NCI-H460 (cell line): ENCODE measurements at places on chromosomes 5 and 9. TPM values are rescaled to one million over a fixed set of nuclear protein-coding genes. Genes with fewer than 3 reads are reported as not detected.

Gene ARL14EPL
- not detected in 2 replicates for total RNA-seq

GRCh38 chr9:135230817-135231520, 143.5 kb downstream of the OLFM1 start:
- no peak for DNase-seq

DNA sequence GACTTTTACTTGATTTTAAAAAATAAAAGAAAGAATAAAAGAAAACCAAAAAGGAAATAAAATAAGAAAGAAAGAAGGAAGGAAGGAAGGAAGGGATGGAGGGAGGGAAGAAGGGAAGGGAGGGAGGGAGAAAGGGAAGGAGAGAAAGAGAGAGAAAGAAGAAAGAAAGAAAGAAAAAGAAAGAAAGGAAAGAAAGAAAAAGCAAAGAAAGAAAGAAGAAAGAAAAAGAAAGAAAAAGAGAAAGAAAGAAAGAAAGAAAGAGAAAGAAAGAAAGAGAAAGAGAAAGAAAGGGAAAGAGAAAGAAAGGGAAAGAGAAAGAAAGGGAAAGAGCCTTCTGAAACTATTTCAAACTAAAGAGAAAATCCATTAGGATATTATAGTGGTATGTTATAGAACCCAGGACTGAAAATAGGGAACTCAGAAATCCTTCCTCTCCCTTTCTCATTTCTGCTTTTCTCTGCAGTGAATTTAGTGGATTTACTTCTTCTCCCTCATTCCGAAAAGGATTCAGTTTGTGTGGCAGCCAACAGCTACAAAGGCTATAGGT, 414.7 kb upstream of the CCNG1 start:
- DNase-seq, result no peak

DNA sequence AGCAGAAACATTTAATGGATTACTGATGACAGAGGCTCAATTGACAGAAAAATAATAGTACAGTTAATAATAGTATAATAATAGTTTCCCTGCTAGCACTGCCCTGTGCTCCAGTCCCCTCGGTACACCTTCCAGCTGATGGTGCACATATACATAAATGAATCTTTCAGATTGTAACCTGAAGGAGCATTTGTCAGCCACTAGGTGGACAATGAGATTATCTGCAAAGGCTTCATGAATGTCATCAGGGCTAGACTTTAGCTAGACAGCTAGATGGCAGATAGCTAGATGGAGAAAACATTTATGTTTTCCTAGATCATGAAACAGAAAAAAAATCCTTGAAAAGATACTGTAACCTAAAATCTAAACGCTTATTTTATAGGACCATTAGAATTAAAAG, 304.4 kb upstream of the SMC2 start:
- peak; percentile 32 for DNase-seq

Gene LMX1B
- total RNA-seq, result 1.2 and 1.9 TPM in 2 replicates

GRCh38 chr9:113705306-113705927, 170.7 kb upstream of the ZNF618 start:
- no peak for DNase-seq

DNA sequence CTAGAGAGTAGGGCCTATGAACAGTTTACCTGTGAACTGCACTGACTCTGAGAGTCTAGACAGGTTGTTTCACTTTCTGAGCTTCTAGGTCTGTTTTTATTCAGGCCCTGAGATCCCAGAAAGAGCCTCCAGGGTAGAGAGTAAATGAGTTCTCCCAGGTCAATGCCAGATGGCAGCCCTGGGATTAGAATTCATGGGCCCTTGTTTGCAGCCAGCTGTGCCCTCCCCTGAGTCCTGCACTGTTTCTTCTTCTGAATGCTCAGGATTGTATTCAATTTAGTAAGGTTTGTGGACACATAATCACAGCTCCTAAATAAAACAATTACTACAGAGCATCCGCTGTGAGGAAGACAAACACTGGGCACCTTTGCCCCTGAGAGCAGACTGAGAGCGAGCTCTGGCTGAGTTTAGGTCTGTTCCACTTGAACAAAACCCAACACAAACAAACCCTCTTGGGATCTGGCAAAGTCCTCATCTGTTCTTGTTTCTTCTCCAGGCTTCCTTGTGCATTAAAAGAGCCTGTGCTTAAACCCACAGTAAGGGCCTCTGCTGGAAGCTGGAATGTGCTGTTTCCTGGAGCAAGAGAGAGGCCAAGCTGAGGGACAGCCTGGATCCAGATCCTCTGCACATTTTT, 29.9 kb downstream of the FAM219A start:
- no peak for DNase-seq

Gene CCNJL
- total RNA-seq, result 9.1 and 10.3 TPM in 2 replicates

Gene CBY3
- total RNA-seq, result not detected in 2 replicates

GRCh38 chr9:134944351-134944802, 26.7 kb upstream of the FCN1 start:
- no peak for DNase-seq

GRCh38 chr5:69209602-69210001, 20.2 kb downstream of the CENPH start:
- no peak for DNase-seq

- no peak for DNase-seq
Observed at GRCh38 chr5:87278590-87279100, 11.0 kb downstream of the RASA1 start.

Gene PCDHGA7
- total RNA-seq, result 0.54 and 0.55 TPM in 2 replicates

DNA sequence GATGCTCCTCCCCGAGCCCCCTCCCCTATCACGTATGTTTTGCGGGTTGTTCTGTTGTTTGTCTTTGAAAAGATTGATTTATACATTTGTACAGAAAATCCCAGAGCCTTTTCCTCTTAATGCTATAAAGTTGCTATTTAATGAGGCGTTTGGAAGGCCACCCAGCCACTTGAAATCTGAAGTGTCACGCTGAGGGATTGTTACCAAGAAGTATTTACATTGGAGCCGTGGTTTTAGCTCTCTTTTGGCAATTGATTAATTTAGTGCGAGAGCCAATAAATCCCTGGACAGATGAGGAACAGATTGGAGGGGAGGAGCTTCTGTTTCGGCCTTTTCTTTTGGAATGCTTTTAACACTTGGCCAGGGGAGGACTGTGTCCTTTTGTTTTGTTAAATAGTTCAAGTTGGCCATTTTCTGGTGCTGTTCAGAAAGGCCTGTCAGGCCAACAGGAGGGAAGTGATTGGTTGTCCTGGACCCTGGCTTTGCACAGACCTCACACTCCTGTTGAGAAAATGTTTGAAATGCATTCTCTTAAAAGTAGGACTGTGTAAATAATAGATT, 250.2 kb downstream of the PDZD2 start:
- no peak for DNase-seq

Gene COL15A1
- total RNA-seq, result 0.89 and 1.0 TPM in 2 replicates

DNA sequence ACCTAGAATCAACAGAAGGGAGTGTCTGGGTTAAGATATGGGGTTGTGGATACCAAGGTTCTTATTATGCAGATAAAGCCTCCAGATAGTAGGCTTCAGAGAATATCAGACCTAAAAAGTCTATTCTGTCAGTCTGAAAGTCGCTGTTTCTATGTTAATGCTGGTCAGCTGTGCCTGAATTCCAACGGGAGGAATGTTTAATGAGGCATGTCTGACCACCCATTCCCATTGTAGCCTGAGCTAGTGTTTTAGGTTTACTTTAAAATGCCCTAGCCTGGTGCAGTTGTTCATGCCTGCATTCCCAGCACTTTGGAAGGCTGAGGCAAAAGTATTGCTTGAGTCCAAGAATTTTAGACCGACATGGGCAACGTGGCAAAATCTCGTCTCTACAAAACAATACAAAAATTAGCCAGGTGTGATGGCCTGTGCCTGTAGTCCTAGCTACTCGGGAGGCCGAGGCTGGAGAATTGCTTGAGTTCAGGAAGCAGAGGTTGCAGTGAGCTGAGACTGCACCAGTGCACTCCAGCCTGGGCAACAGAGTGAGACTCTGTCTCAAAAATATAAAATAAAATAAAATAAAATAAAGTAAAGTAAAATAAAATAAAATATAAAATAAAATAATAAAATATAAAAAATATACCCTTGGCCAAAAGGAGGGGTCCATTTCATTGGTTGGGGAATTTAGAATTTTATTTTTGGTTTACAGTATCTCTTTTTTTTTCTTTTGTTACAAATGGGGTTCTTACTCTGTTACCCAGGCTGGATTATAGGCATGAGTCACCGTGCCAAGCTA, 7.8 kb upstream of the SOX30 start:
- no peak for DNase-seq

Gene TSSK1B
- not detected in 2 replicates for total RNA-seq
